ENCODE measurements at places on chromosomes 2 and 18.

- DNase-seq, result no peak
Observed at GRCh38 chr2:234368861-234369261, 128.0 kb downstream of the ARL4C start.

- DNase-seq, result no peak
Observed at GRCh38 chr2:238021327-238021726, 39.5 kb upstream of the SCLY start.

- DNase-seq, result no peak
Observed at GRCh38 chr18:70207181-70207580, 1.7 kb upstream of the RTTN start.

DNA sequence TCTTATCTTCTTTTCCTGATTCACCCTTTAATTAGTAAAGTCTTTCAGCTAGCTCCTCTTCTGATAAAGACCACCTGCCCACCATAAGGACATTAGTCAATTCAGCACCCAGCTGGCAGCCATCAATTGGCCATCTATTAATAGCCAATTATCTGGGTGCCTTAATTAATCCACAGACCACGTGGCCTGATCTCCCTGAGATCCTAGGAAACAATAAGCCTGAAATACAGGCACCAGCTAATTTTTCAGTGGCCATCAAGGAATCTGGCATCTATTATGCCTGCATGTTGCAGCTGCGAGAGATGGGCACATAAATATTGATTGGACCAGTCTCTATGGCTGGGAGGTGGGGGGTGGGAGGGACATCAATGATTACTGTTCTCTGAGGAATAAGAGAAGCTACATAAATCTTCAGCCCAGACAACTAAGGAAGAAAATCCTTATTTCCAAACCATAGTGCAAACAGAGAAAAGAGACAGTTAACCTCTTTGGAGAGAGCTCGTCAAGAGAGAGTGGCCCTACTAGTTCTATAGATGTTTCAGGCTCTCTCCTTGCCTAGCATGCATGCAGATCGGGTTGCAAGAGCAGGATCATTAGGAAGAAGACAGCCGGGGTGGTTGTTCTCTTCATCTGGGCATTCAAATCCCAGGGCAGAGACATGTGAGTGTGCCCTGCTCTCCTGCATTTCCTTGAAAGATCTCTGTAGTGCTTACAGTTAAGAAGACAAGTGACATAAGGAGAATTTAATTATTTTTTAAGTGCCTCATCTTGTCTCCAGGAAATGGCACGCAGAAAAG, 8.7 kb downstream of the GALNT14 start:
- no peak for DNase-seq

GRCh38 chr2:225932811-225933413, 533.4 kb downstream of the NYAP2 start:
- no peak for DNase-seq

- DNase-seq, result no peak
Observed at GRCh38 chr2:222174450-222174849, 124.3 kb downstream of the PAX3 start.

DNA sequence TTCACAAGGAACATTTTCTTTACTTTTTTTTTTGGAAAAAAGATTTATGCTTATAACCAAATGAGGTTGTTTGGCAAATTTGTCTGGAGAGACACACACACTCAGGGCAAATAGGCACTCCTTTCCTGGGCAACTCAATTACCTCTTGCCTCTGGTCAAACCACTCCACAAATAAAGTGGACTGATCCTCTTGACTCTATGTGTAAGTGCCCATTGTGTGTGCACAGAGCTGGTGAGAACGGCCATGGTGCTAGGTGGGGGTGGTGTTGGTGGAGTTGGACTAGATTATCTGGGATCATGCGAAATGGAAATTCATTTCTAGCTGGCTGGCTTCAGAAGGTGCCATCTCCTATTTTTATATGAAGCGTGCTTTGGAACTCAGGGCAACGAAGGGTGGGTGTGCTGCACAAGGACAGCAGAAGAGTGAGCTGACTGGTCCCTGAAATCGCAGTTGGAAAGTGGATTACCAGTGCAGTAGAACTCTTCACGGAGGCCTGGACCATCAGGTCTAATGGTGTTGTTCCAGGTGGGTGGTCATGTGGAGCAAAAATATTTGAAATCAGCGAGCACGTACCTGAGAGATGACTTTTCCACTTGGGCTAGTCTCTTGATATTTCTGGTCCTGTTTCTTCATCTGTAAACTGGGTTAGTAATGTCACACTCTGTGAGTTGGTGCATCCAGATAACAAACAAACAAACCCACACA, 149.9 kb downstream of the RPIA start:
- no peak for DNase-seq

GRCh38 chr2:128789776-128790455, 471.2 kb upstream of the HS6ST1 start:
- DNase-seq, result no peak

DNA sequence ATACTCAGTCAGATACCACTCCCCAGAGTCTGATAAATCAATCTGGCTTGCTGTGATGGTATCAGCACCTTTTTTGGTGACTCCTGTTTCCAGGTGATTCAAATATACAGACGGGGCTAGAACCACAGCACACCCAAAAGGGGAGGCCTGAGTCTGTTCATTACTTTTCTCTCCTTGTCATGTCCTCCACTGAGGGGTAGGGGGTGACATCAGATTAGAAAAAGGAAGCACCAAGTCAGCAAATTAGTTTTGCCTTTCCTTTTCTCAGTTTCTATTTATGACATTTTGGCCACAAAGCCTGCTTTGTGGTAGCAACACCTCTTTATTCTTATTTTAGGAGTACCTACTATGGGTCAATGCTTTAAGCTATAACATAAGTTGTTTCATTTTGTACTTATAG, 127.4 kb downstream of the CCDC102B start:
- DNase-seq, result no peak

Measured in skin of body (tissue), 3 donors.